ENCODE measurements at places on chromosomes 16 and 17.

GRCh38 chr17:14098246-14098645 is 28.9 kb downstream of the COX10 start:
- DNase-seq: peak; percentile 41

- DNase-seq: no peak
These were observed 7.9 kb downstream of the NAT9 start for GRCh38 chr17:74768069-74768762.

GRCh38 chr17:57533684-57534305 is 211.3 kb downstream of the CCDC182 start:
- no peak for DNase-seq

DNA sequence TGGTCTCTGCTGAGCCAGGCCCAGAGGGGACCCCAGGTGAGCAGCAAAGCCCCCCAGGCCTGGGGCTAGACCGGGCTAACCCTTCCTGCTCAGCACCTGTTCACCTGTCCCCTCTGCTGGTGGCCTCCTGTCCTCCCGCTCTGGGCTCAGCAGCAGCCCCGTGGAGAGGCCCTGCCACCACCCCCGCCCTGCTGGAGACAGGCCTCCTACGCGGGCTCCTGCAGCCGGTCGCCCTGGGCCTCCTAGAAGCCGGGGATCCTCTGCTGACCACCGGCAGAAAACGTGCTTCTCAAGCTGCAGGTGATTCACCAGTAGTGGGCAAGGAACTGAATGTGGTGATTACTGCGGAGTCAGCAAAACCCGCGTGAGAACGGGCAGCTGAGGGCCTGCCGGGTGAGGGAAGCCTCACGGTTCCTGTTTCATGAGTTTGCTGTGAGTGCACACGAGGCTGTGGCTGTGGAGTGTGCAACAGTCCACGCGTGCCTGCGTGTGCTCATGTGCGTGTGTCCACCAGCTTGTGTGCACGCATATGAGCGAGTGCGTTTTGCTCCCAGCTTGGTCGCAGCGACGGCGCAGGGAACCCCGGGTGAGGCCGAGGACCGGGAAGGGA is 792 bp downstream of the SECTM1 start:
- DNase-seq: peak; percentile 89

GRCh38 chr16:275041-275641 is 603 bp downstream of the RGS11 start:
- DNase-seq: peak; percentile 61
